BJ (cell line): ENCODE measurements at places on chromosomes 5 and 9.

DNA sequence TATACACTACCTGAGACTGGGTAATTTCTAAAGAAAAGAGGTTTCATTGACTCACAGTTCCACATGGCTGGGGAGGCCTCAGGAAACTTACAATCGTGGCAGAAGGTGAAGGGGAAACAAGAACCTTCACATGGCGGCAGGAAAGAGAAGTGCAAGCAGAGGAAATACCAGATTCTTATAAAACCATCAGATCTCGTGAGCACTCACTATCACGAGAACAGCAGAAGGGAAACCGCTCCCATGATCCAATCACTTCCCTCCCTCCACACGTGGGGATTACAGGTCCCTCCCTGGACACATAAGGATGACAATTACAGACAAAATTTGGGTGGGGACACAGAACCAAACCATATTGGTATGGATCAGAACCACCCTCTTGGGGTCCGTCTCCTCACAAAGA lies 44.2 kb upstream of the SPIN1 start:
- DNase-seq: no peak

- DNase-seq: no peak
Observed at GRCh38 chr5:129541648-129542251, 81.7 kb downstream of the ADAMTS19 start.

DNA sequence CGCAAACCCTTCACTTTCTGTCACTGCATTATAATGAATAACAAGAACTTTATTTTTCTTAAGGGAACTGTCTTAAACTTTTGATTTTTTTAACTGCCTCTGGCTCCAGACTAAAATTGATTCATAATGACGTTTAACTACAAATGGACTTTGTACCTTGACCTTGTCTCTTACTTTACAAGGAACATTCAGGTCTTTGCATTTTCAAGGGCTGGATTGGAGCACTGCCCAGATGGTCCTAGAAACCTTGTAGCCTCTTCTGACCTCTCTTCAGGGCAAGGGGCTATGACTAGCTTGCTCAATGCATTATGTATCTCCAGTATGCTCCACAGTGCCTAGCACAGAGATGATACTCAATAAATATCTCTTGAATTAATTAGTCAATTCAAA lies 612.6 kb upstream of the CLINT1 start:
- DNase-seq: no peak

- no peak for DNase-seq
Observed at GRCh38 chr5:121630402-121630801, 221.3 kb upstream of the FTMT start.

GRCh38 chr5:151239237-151239861 lies 13.6 kb upstream of the GM2A start:
- DNase-seq: no peak

- DNase-seq: peak; percentile 76
Observed at GRCh38 chr9:84823421-84824271, 154.1 kb downstream of the NTRK2 start.

DNA sequence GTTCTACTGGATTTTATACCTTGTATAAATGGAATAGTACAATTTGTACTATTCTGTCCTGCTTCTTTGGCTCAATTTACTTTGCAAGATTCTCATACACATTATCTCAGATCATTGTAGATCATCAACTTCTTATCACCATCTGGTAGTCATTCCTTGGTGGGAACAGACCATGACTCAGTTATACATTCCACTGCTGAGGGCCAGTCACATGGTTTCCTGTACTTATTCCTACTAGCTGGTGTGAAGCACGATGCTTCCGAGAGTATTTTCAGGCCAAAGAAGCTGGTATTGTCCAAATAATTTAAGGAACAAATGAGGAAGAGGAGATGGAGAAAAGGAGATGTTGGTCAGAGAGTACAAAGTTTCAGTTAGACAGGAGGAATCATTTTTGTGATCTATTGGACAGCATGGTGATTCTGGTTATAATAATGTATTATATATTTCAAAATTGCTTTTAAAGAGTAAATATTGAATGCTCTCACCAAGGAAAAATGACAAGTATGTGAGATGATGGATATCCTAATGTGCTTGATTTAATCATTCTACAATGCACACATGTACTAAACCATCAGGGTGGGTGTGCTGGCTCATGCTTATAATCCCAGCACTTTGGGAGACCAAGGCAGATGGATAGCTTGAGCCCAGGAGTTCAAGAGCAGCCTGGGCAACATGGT lies 124.1 kb downstream of the SYK start:
- DNase-seq: peak; percentile 76

DNA sequence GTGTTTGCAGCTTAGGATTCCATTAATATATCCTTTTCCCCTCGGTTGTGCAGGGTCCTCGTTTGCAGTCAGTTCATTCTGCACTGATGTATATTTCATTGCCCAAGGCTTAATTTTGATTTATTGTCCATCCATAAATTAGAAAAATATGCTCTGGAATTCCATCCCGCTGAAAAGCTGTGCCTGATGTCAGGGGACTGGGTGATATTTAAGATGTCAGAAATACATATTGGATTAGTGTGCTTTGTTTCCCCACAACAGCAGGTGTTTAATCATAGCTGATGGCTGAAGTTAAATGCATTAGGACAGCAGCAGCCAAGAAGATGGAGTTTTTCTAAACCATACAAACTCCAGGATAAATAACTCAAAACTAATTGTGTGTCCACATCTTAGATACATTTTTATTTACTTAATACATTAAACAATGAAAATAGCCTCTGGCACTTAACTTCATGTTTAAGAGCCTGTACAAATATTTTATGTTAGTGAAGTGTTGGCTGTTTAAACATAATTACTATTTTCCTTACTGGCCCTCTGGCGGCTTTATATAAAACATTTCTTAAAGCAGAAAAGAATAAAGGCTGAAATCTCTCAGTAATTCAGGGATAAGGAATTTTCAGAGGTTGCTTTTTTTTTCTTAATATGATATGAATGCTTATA lies 170.4 kb upstream of the TBCA start:
- DNase-seq: no peak

- DNase-seq: no peak
Observed at GRCh38 chr5:41656597-41656996, 146.2 kb upstream of the PLCXD3 start.

- no peak for DNase-seq
Observed at GRCh38 chr5:143233031-143233430, 170.5 kb downstream of the NR3C1 start.

GRCh38 chr5:6712142-6712576 lies 1.1 kb upstream of the TENT4A start:
- no peak for DNase-seq

DNA sequence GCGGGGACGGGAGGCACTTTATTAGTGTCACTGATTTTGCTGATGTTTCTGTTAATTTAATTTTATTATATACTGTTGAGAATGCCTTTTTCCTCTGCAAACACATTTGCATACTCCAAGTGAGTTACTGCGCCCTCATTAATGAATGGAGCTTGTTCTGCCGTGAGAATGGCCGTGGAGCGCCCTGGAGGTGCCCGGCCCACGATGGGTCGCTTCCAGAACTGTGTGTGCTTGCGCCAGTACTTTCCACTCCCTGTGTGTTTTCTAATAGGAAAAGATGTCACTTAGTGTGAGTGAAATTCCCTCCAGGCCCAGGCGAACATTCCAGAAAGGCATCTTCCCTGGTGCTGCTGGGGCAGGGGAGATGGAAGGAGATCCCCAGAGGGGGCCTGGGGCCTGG lies 30.1 kb downstream of the NDUFS6 start:
- no peak for DNase-seq

DNA sequence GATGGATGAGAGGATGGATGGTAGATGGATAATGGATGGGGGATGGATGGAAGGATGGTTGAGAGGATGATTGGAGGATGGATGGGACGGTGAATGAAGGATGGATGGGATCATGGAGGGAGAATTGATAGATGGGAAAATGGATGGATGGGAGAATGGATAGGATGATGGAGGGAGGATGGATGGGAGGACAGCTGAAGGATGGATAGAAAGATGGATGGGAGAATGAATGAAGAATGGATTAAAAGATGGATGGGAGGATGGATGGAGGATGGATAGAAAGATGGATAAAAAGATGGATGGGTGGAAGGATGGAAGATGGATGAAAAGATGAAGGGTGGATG lies 218.3 kb upstream of the IER5L start:
- no peak for DNase-seq

GRCh38 chr9:78756813-78757510 lies 460.0 kb downstream of the PSAT1 start:
- DNase-seq: no peak

- DNase-seq: no peak
Observed at GRCh38 chr5:170546282-170546681, 42.5 kb downstream of the KCNIP1 start.

- DNase-seq: no peak
Observed at GRCh38 chr9:113660196-113660595, 196.7 kb downstream of the RGS3 start.

DNA sequence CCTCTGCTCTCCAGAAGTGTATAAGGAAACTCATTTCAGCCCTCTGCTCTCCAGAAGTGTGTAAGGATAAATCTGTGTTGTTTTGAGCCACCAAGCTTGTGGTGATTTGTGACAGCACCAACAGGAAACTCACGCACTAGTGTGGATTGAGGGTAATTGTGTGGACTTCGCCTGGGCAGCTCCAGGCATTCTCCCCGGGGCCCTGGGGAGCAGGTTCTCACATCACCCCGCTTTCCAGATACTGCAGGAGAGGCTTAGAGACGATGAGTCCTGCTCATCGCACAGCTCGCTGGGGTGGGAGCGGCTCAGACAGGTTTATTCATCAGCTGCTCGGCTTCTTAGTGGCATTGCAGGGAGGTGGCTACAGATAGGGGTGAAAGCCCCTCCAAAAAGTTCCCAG lies 38.4 kb upstream of the RNF130 start:
- DNase-seq: no peak

- no peak for DNase-seq
Observed at GRCh38 chr9:131625790-131626670, 80.7 kb downstream of the PRRT1B start.

DNA sequence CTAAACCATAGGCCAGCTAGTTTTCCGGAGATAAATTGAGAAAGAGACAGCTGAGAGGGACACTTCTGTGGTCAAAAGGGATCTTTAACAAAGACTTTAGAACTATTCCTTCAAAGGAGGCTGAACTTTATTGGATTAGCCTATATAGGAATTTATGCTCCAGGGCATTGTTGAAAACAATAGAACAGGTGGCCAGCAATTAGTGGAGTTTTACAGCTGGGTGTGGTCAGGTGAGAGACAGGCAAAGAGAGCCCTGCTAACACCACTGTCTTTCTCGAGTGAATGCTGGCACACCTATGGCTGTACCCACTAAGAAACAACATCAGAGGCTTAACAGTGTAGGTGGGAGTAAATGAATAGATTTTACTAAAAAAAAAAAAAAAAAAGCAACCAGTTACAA lies 16.7 kb upstream of the TLR4 start:
- DNase-seq: no peak

DNA sequence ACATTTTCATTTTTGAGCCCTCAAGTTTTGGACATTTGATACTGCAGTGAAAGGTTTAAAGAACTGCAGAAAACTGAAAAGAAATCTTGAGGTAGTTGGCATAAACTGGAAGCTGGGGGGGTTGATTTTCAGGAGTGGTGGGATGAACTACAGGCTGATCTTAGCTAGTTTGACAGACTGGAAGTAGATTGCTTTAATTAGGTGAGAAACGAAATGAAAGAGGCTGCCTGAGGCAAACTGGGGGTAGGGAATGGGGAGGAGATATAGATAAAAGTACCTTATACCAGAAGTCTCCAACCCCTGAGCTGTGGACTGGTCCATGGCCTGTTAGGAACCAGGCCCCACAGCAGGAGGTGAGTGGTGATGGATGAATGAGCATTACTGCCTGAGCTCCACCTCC lies 101.4 kb upstream of the SPEF2 start:
- DNase-seq: no peak

- no peak for DNase-seq
Observed at GRCh38 chr5:88879724-88880123, 3.3 kb downstream of the MEF2C start.

- no peak for DNase-seq
Observed at GRCh38 chr5:77645158-77645994, 6.9 kb upstream of the OTP start.

DNA sequence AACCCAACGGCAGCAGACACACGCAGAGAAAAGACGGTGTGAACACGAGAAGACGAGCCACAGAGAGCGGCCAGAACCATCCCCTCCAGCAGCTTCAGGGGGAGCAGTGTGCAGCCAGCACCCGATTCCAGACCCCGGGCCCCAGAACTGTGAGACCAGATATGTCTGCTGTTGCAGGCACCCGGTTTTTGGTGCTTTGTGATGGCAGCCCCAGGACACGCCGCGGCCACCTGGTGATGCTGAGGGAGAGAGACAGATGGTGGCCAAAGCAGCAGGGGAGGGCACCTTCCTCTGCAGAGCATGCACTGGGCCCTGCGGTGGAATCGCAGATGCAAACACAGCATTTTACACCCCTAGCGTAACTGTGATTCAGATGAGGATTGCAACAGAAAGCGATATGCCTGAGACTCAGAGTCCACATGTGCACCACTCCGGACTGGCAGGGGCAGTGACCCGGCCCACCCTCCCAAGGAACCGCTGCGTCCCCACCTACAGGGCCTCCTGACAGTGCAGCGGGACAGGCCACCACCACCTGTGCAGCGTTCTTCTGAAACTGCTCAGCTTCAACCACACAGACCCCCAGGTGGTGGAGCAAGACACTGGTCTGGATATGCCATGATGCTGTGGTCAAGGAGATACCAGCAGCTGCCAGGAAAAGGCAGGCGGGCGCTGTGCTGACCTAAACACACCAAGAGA lies 24.0 kb downstream of the ZDHHC11B start:
- no peak for DNase-seq

- DNase-seq: no peak
Observed at GRCh38 chr9:124315882-124316281, 58.1 kb downstream of the NEK6 start.

GRCh38 chr5:135015942-135016341 lies 18.1 kb downstream of the PITX1 start:
- no peak for DNase-seq

DNA sequence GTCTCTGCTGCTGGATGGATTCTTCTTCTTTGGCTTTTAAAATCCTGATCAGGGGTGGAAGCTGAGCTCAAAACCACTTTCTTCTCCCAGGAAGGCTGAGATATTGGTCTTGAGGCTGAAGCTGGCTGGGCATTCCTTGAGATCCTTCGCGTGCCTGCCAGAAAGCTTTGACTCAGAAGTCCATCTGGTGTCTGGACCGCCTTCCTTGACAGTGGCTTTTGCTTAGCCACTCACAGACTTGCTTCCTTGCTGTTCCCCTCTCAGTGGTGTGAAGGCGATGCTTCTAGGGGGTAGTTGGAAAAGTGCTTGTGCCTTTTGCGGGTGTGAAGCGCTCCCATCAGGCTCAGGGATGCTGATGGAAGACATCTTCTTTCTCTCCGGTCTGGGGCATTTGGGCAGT lies 45.9 kb downstream of the RGS3 start:
- DNase-seq: peak; percentile 41

- no peak for DNase-seq
Observed at GRCh38 chr5:177362610-177363507, 5.1 kb downstream of the RGS14 start.

- DNase-seq: no peak
Observed at GRCh38 chr5:150163035-150163434, 3.5 kb upstream of the CDX1 start.

- DNase-seq: no peak
Observed at GRCh38 chr5:78647351-78647818, 1.2 kb downstream of the LHFPL2 start.

GRCh38 chr5:64900618-64901017 lies 131.9 kb downstream of the CWC27 start:
- DNase-seq: no peak

- DNase-seq: no peak
Observed at GRCh38 chr9:123329329-123329955, 26.6 kb upstream of the CRB2 start.
